Vagina (tissue), 2 donors: ENCODE measurements at places on chromosomes 1 and 21. TPM values are rescaled to one million over a fixed set of nuclear protein-coding genes. Genes with fewer than 3 reads are reported as not detected.

- DNase-seq: no peak
These were observed 4.2 kb upstream of the NES start for GRCh38 chr1:156681196-156681960.

The LRRC8B gene
- 9.8 TPM for total RNA-seq

The CITED4 gene
- total RNA-seq: 16.5 TPM

GRCh38 chr1:67564193-67564592 lies 120.8 kb upstream of the GADD45A start:
- DNase-seq: no peak

DNA sequence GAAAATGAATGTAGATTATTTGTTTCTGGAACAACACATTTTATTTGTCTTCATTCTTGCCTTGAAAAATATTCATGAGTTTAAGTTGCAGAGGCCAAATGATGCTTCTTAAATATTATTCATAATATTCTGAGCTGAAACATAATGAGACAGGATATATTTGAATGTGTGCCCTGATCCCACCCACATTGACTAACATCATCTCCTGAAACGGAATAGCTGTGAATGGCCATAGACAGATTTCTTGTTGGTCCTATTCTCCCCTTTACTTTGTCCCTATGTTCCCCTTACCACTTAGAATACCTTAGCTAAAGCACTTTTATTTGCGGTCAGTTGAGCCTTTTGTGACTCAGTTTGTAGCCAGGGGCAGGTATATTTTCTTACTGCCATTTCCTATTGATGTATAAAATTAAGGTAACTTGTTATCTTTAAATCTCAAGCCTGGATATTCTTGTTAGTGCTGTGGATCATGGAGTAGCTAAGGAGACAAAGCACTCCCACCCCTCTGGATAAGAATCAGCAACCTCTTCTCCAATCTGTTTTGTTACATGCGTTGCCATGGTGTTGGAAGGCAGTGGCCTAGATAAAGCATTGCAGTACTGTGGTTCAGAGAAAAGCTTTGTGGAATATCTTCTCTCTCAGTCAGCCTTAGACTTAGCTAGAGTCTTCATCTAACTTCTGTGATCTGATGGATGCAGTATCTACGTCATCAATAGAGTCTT lies 478.5 kb upstream of the DEPDC1 start:
- no peak for DNase-seq

- DNase-seq: no peak
These were observed 22.9 kb downstream of the UMODL1 start for GRCh38 chr21:42093991-42094421.

- DNase-seq: no peak
These were observed at the start of gene BTG3 for GRCh38 chr21:17612565-17613241. Gene BTG3 (minus strand): TSS chr21:17612901. CDS start chr21:17609144, 3,757 bp downstream.

GRCh38 chr1:186740324-186740723 lies 60.1 kb upstream of the PTGS2 start:
- no peak for DNase-seq

GRCh38 chr1:55894521-55894920 lies 679.4 kb upstream of the USP24 start:
- no peak for DNase-seq

The MX2 gene
- 13.5 TPM for total RNA-seq

GRCh38 chr1:230030122-230030821 lies 36.8 kb upstream of the GALNT2 start:
- DNase-seq: no peak

GRCh38 chr1:231059566-231060193 lies 19.6 kb upstream of the FAM89A start:
- DNase-seq: no peak

The NBPF6 gene
- not detected for total RNA-seq

The NES gene
- total RNA-seq: 16.0 TPM

DNA sequence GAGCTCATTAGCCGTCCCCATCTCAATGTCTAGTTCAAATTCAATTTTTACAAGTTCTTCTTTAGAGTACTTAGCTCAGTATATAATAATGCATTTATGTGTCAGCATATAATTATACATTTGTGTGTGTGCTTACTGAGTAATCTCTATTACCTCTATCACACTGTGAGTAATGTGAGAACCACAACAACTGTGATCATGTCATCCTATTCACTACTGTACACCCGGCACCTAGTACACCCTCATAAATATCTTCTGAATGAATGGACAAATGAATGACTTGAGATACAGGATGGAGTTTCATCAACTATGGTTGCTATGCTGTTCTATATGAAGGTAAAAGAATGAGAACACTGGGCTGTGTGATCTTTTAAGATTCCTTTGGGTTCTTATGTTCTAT lies 124.0 kb downstream of the GPATCH2 start:
- no peak for DNase-seq

GRCh38 chr1:53172426-53173128 lies 24.0 kb upstream of the CPT2 start:
- DNase-seq: no peak

GRCh38 chr1:179889589-179889988 lies 7.5 kb downstream of the TOR1AIP1 start:
- no peak for DNase-seq

DNA sequence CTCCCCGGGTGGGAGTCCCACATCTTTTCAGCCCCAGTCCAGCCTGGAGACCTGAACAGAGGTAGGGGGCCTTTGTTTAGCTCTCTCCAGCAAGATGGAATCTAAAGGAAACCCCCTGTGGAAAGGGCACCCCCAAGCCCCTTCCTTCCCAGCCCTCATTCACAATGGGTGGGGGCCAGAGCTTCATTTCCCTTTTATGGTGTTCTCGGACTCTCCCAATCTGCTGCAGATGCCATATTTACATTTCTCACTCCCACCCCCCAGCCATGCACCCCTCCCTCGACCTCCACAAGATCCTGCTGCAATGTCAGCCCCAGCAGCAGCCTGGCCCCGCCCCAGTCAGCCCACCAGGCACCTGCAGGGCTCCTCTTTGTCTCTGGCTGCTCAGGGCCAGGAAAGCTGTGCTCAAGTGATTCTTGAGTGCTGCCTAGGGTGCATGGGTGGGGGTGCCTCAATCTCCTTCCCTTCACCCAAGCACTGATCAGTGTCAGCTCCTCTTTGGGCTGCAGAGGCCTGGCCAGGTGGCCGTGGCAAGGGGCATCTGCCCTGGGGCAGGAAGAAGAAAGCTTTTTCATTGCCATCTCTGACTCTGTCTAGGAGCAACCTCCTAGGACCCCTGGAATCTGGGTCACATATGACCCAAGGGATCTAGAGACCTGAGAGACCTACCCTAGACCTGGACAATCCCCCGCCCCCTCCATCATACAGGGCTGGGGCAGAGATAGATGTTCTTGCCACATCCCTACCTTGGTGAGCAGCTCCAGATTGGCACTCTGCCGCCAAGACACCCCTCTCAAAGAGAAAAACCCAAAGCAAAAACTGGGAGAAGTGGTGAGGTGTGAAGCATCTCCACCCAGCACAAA lies 1.7 kb downstream of the KIF21B start:
- no peak for DNase-seq

The TMEM240 gene
- total RNA-seq: 3.9 TPM

DNA sequence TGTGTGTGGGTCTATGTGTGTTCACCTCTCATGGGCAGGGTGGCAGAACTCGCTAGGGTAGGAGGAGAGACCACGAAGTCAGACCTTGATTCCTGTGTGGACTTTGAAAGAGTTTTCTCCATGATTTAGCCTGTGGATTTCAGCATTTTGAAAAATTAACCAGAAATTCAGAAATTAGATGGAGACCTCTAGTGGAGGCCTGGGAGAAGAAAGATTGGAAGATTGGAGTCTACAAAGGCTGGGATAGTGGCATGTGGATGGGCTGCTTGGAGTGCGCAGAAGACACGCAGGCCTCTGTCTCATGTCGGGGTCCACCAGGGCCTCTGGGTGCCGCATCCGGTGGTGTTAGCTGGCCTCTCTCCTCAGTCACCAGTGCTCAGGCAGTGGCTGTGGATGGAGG lies 18.9 kb upstream of the IGSF5 start:
- no peak for DNase-seq

The LYPD8 gene
- not detected for total RNA-seq

- no peak for DNase-seq
These were observed 357.0 kb upstream of the PTBP2 start for GRCh38 chr1:96364576-96364975.

The INSRR gene
- total RNA-seq: not detected

The KRTAP19-1 gene
- not detected for total RNA-seq

DNA sequence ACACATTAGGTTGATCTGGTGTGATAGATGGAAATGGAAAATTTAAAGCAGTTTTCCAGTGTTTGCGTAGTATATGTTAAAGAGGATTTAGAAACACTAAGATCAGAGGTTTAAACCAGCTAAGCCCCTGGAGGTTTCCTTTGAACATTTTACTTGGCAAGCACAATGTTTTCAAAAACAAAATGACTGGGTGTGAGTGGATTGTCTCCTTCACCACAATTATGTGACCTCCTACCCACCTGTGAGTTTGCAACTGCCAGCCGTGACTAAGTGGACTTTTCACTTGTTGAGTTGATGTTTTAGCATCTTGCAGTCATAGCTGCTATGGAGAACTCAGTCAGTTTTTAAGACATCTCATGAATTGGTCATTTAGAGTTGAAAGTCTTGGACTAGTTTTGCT lies 4.7 kb downstream of the CCDC190 start:
- DNase-seq: no peak

GRCh38 chr1:197838836-197839235 lies 63.6 kb upstream of the DENND1B start:
- no peak for DNase-seq

DNA sequence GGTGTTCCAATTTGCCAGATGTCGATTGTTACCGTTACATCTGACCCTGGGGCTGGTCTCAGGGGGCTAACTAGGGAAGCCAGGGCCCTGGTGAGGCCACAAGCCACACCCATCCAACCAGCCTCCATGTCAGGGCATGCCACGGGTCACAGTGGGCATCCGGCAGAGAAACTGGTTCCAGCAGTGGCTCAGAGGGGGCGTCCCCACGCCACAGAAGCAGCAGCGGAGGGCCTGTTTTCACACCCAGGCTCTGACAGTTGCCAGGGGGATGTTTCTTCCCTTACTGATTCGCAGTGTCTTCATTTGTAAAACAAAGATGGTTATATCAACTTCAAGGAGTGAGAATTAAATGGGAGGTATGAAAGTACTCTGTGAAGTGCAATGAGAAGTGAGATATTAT lies 75.0 kb upstream of the COX20 start:
- DNase-seq: no peak

- DNase-seq: no peak
These were observed 165.6 kb upstream of the POGK start for GRCh38 chr1:166673722-166674121.

The TIE1 gene
- total RNA-seq: 36.1 TPM

DNA sequence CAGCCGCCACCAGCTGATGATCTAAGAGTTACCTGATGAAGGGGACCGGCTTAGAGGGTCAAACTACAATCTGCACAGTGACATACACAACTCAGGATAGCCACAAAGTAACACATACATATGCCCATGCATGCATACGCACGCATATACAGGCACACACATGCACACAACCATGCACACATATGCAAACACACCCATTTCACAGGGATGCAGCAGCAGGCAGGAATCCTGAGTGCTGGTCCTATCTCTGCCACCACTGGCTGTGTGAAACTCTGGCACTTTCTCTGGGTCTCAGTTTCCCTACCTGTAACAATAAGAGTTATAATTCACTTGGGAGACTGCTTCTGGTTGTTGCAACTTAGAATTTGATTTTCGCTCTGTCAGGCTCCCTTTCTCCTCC lies 520.2 kb downstream of the PTPRU start:
- peak; percentile 34 for DNase-seq

DNA sequence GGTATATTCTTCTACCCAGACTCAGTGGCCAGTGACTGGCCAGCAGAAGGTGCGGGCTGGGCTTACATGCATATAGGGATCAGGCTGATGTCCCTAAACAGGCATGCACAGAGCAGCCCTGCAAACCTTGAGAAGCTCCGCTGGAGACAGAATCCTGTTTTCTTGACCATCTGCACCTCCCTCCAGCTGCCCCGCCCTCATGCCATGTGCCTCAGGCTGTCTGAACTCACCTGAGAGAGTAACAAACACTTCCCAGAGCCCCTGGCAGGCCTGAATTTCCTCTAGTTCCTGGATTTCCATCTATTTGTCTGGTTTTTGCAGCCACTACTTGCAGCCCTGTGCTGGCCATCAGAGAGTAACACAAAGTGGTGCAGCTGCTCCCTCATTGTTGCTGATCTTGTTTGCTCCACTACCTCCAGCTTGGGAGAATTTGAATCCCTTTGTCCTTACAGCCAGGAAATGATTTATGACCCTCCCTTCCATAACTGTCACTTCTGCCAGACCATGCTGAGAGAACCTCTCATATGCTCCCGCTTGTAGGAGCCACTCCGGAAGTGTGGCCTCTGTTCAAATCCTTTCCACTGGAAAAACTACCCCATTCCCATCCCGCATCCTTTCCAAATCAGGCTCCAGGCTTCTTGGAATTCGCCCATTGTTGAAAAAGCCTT lies 113.6 kb downstream of the NMNAT2 start:
- DNase-seq: no peak

DNA sequence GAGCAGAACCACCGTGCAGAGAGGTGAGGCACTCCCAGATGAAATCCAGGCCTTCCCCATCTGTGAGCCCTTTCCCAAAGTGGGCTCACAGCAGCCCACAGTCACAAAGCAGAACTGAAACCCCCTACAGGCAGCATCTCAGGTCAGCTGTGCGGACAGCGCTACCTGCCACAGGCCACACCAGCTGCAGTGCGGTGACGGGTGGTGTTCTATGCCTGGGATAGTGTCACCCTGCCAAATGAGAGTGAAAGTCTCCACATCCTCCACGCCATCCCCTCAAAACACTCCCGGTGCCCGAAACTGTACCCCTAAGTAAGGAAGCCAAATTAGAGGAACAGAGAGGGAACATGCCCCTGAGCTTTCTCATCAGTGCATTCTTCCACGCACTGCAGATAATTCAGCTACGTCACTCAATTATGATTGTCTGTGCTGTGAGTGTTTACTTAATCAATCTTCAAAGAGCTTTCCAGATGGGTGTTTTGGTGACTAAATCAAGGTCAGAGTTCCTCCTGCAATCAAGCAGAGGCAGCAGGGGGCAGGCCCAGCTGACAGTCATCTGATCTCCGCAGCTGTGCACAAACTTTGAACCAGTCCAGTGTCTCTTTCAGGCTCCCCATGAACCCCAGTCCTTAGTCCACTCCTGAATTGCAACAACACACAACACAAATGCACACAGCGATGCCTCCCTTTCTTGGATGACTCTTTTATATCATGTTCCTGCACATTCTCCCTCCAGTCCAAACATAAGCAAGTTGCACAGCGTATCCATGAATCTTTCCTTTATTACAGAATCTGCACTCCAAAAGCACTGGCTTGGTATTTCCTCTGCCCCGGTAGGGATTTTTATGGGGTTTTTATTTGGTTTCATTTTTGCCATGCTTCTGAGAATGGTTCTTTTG lies 150.0 kb downstream of the TOMM20 start:
- DNase-seq: no peak

DNA sequence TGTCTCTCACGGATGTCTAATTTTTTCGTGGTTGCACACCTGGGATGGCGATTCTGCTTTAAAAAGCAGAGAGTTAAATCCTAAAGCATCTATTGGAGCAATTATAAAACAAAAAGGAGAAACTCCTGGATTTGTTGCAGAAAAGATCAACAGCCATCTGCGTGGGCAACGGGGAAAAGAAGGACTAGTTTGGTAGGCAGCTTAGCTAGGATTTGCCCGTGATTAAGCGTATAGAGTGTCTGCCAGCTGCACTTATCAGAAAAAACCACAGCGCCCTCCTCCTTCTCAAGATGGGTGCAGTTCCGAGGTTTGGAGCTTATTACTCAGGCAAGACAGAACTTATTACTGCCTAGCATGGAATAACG lies 526 bp upstream of the SLC25A24 start:
- no peak for DNase-seq

GRCh38 chr1:217021956-217022355 lies 298.7 kb upstream of the ESRRG start:
- no peak for DNase-seq
